ENCODE measurements at places on chromosomes 3 and 15. TPM values are rescaled to one million over a fixed set of nuclear protein-coding genes. Genes with fewer than 3 reads are reported as not detected.

DNA sequence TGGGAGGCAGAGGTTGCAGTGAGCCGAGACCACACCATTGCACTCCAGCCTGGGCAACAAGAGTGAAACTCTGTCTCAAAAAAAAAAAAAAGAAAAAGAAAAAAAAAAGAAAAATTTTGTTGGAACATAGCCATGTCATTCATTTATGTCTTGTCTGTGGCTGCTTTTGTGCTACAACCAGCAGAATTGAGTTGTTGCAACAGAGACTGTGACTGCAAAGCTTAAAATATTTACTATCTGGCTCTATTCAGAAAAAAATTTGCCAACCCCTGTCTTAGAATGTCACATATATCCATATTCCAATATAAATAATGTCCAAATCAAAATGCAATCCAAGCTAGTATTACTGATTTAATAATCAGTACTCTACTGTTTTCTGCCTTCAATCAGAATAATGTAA is 25.1 kb downstream of the CD80 start:
- no peak for DNase-seq

DNA sequence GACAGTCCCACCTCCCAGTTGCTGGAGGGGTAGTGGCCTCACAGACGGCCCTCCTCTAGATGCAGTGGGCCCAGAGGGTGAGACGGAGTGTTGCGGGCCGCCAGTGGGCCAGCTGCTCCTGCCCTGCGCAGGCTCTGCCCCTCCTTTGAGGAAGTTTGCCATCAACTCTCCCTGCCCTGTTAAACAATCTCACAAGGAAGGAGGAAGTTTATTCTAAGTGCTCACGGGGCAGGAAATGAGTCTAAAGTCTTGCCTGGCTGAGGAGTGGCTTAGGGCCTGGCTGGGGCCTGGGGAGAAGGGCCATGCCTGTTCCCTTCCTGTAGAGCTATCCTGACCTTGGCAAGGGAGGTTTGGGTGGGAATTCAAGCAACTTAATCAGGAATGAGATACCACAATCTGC is at the start of gene FAM3D:
FAM3D (minus strand) TSS at position 92 of the 400 bp plus-strand sequence. CDS start 11,211 bp downstream, outside the sequence.
- no peak for DNase-seq

GRCh38 chr3:38118421-38119247 is 18.3 kb downstream of the ACAA1 start:
- DNase-seq: no peak

DNA sequence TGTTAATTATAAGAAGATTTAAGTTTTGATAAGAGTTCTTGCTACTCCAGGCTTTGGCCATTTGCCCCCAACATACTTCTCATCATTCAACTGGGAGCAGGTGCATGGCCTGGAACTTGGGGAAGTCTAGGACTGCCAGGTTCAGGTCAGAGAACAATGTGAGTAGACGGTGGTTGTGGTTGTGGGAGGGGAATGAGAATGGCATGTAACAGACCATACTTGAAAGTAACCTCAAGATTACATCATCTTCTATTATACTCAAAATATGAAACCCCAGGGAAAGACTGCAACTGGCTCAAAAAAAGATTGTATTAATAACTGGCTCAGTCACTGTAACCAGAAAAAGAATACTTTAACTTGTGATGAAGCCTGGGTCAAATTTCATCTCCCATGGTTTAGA is 364.9 kb upstream of the DPPA4 start:
- no peak for DNase-seq

- no peak for DNase-seq
Observed at GRCh38 chr15:97944724-97945123, 15.8 kb upstream of the ARRDC4 start.

DNA sequence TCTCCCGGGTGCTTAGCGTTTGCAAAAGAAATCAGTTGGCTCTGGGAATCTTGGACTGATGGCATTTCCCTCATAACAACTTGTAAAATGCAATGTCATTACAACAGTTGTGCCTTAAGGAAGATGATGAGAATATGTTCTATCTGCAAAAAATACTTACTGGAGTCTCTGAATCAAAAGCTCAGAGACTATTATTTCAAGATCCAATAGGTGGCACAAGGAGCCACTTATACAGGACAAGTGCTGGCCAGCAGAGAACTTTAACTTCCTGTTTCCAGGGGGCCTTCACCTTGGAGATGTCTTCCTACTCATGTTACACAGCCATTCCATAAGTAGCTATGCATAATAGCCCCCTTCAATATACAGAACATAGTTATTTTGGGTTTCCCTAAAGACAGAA is 8.9 kb upstream of the RPS27L start:
- DNase-seq: no peak

- no peak for DNase-seq
Observed at GRCh38 chr3:160084998-160085397, 96.4 kb downstream of the IL12A start.

The ZMYND10 gene
- 0.92 TPM for total RNA-seq

The AADACL2 gene
- total RNA-seq: not detected

The GUCA1C gene
- 0.23 TPM for total RNA-seq

The NEK10 gene
- total RNA-seq: 0.06 TPM

The KBTBD13 gene
- total RNA-seq: not detected
